ENCODE measurements at places on chromosomes 5 and 9.

- no peak for DNase-seq
Observed at GRCh38 chr5:92206681-92207080, 823.6 kb upstream of the ARRDC3 start.

DNA sequence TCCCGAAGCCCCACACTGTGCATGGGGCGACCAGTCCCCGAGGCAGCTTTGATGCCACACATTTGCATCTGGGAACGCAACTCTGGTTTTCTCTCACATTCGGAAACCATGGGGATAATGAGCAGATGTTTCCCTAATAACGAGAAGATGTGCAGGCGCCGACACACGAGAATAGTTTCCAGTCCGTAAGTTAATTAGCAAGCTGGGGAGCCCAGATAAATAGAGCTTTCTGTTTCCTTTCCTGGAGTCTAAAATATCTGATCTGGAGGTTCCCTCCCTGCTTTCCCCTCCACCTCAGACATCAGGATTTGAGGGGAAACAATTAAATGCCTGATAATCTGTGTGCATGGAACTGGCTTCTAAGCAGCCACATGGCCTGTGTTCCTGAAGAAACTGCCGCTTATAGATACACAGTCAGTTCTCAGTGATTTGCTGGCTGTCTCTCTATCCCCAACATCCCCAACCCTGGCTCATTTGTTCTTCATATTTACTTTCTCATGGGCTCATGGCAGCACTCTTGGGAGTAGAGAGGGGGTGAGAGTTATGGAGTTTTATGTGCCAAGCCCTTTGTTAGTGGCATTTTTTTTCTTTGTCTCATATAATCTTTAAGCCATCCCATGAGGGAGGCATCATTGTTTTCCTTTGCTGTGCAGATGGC lies 62.8 kb downstream of the PDZD2 start:
- no peak for DNase-seq

- DNase-seq = no peak
Observed at GRCh38 chr5:74374656-74375055, 265.9 kb downstream of the ENC1 start.

DNA sequence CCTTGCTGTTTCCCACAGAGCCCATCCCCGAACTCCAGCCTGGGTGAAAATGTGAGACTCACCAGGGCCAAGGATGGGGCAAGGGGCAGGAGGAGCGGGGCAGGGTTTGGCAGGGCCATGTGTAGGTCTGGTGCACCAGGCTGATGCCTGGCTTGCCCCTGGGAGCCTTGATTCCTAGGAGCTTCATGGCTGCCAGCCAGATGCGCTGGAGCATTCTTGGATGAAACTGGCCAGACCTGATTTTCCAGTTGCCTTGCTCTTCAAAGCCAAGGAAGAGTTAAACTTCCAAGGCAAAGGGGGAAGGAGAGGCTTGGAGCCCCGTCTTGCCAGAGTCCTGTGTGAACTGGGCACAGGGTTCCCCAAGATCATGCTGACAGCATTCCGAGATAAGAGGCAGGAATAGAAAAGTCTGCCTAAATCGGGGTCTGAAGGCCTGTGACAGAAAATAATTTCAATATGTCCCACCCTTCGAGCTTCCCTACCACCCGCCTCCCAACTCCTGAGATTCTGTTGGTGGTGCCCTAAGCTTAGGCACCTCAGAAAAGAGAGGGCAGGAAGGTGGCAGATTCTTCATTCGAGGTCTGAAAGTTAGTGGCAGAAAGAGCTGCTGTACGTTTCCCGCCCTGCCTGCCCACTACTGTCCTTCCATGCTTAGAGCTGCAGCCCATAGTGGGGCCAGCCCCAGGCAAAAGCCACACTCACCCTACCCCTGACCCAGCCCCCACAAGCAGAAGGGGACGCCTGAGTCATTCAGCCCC lies 20.4 kb downstream of the FAT2 start:
- no peak for DNase-seq

- DNase-seq = no peak
Observed at GRCh38 chr9:95513711-95514110, 3.1 kb downstream of the PTCH1 start.

DNA sequence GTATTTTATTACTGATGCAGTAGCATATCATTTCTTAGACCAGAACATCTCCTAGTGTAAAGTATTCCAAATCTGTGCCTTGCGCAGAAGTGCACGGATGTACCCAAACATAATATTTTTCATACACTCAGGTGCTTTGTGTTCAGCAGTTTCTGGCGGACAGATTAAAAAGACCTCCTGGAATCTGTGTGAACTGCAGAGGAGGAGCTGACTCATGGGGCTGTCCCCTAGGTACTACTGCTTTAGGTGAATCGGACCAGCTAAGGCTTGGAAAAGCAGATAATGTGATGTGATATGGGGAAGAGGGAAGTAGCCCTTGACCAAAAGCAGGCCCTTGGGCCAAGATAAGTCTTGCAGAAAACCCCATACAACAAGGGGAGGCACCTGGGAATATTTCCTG lies 310.1 kb downstream of the PLK2 start:
- no peak for DNase-seq

DNA sequence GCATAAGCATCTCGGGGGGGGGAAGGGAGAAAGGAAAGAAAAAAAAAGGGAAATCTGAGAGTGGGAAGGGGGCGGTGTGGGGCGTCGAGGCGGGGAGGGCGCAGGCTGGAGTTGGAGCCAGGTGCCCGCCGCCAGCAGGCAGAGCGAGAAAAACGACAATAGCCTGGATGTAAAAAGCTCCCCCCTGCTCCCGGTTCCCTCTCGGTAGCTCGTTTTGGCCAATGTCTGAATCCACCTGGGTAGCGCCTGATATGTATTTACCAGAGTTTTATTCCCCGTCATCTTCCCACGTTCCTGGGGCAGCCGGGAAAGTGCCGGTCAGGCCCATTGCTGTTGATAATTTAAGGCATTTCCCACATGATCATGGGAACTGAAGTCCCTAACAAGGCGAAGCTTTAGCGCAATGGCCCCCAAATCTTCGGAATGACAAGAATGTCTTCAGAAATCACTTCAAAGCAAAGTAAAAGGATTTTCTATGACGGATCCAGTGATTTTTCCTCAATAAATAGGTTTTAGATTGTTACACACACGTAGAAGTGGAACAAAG lies 3.0 kb upstream of the OTP start:
- no peak for DNase-seq

GRCh38 chr9:87156247-87156646 lies 208.9 kb upstream of the GAS1 start:
- no peak for DNase-seq

DNA sequence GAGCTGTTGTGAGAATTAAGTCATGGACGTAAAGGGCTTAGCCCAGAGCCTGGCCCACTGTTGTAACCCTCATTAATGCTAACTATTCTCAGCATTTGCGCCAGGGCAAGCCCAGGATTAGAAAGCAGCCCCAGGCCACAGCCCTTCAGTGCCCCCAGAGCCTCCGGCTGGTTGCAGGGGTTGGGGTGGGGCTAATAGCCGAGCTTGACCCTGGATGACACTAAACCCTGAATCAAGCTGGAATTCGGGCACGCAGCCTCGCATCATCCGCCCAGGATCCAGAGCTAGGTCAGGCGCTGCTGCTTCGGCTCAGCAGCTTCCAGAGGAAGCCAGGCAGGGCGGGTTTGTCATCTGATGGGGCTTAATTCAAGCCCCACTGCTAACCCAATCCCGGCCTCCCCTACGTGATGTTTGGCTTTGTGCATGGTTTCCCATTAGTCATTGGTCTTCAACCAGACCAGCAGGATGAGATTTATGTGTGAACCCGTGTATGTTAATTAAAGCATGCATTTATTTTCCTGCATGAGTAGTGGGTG lies 1.2 kb upstream of the MEGF9 start:
- DNase-seq = no peak

GRCh38 chr5:80576383-80576782 lies 6.3 kb upstream of the ANKRD34B start:
- DNase-seq = no peak

DNA sequence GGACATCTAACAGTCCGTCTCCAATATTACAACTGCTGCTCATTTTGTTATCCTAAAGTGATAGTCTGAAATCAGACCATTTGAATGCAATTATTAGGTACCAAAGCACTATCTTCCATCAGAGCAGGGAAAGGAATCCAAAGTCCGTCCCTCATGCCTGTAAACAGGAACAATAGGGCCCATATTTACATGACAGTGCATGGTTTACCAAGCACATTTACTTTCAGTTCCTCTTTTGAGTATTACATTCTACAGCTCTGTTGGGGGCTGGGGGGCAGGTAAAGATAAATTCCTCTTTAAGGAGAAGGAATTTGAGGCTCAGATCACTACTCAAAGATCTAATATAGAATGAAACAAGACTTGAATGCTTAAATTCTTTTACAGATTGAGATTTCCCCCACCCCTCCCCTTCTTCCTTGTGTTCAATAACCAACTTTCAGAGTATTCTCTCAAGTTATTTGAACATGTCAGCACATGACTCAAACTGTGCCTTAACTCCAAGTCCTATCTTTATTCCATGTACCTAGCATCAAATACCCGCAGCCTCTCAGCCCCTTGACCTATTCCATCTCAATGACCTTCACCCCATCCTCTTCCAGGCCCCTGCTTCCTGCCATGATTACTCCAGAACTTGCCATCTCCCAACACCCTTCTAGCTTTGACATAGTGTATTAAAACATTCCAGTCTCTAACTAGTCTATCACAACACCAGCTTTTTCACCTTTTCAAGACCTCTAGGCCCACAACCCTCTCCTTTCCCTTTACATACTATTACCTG lies 71.0 kb downstream of the BRINP1 start:
- no peak for DNase-seq

GRCh38 chr9:14652729-14653377 lies 40.4 kb downstream of the ZDHHC21 start:
- no peak for DNase-seq

DNA sequence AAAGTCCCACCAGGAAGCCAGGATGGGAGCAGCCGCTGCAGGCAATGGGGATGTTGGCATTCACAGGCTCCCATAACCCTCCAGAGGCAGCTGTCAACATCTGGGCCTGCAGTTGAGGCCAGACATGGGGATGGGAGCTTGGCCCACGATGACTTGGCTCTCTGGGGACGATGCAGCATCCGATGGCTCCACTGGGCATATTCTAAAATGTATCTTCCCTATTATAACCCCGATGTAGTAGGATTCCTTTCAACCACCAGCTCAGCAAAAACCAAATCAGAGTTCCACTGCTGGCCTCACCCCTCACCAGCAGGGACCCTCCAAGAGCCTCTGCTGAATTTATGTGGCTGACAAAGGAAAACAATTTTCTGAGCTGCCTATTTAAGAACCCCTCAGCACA lies 7.1 kb downstream of the SPRY4 start:
- no peak for DNase-seq

- no peak for DNase-seq
Observed at GRCh38 chr9:118785456-118785855, 583.8 kb downstream of the BRINP1 start.

- DNase-seq = no peak
Observed at GRCh38 chr9:87910821-87911220, 6.9 kb upstream of the SPATA31C1 start.

DNA sequence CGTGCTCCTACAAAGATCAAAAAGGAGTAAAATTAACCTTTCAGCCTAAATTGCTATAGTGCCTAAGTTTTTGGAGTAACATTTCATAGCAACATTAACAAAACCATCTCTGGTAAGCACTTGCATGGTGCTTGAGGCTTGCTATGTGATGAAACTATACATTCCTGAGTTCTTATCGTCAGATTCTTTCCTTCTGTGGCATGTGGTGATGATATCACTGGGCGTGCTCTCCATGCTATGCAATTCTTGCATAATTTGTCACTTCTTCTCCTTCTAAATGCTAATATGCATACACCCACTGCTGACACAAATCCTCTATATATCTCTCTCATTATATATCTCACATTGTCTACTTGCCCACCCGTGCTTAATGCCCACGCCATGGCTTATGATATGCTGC lies 2019.9 kb downstream of the MAT2B start:
- DNase-seq = no peak

DNA sequence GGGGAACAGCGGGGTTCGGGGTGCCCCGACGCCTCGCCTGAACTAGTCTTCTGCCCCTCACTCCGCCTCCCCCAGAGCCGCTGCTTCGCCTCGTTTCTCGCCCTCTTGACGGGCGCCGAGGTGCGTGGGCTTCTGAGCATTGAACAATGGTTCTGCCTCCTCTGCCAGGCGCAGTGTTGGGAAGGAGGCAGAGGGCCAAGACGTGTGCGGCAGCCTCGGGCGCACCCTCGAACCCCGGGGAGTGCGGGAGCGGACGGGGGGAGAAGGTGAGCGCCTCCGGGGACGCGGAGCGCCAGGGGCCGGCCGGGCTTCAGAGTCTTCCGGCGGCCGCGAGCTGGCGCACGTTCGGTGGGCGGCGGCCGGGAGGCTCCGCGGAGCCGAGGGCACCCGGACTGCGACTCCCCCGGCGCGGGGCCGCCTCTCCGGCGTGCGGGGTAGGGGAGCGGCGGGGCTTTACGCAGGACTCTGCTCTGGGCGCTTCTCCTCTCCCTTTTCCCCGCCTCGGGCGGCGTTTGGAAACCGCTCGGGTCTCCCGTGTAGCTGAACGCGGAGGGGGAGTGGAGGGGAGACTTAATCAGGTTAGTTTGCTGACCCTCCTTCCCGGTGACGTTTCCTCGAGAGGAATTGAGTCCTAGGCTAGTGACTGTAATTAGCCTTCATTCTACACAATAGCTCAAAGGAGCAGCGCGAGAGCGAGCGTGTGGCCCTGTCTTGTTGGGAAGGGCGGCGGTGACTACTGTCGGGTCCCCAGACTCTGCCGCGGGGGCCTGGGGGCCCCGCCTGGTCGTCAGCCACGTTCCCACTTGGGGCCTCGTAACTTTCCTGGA lies 1.1 kb downstream of the VLDLR start:
- peak; percentile 71 for DNase-seq

- no peak for DNase-seq
Observed at GRCh38 chr5:159021136-159021900, 78.4 kb downstream of the EBF1 start.

DNA sequence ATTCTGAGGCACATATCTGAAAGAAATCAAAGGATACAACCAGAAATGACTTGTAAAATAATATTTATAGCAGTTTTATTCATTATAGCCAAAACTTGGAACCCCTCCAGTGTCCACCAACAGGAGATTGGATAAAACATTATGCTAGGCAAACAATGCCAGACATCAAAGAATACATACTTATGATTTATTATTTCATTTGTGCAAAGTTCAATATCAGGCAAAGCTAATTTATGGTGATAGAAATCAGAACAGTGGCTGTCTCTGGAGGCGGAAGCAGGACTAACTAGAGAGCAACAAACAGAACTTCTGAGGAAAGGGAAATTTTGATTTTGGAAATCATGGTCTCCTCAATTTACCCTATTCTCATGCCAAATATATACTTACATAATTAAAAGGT lies 193.1 kb downstream of the ICE1 start:
- no peak for DNase-seq

DNA sequence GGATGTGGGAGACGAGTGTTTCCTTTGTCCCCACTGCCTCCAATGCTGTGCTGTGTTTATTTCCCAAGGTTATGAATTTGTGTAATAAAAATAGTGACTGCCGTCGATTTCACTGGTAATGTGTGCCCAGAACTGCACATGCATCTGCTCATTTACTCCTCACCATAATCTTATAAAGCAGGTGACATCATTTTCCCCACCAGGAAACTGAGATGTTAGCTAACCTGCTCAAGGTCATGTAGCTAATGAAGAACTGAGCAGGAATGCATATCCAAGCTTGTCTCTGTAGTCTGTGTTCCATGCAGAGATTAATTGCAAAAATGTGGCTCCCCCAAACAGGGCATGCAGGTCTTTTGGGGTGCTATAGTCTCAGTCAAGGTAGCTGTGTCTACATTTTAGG lies 224.4 kb downstream of the TENT4A start:
- no peak for DNase-seq

Data from activated CD8-positive, alpha-beta memory T cell treated with anti-CD3 and anti-CD28 coated beads for 24 hours (primary cell).